Mucosa of descending colon (tissue), 3 donors: ENCODE measurements at places on chromosomes 16 and 17.

DNA sequence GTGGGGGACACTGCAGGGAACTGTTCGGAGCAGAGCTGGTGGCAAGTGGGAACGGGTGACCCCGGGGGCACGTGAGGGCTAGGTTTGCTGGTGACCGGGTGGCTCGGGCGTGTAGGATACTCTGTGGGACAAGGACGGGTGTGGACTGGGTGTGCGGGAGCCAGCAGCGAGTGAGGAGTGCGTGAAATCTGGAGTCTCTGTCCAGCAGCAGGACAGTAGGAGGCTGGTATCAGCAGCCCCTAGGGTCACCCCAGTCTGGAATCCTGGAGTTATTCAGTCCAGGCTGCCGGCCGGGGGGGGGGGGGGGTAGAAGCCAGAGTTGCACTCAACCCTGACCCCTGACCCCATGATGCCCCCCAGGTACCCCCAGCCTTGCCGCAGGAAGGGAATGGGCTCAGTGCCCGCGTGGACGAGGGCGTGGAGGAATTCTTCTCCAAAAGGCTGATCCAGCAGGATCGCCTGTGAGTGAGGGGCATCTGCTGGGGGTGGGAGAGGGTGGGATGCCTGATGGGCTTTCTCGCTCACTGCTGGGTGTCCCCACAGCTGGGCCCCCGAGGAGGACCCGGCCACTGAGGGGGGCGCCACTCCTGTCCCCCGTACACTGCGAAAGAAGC is 6.2 kb downstream of the ACD start:
- no peak for DNase-seq

GRCh38 chr16:1154887-1155331 is 2.0 kb downstream of the CACNA1H start:
- no peak for DNase-seq

DNA sequence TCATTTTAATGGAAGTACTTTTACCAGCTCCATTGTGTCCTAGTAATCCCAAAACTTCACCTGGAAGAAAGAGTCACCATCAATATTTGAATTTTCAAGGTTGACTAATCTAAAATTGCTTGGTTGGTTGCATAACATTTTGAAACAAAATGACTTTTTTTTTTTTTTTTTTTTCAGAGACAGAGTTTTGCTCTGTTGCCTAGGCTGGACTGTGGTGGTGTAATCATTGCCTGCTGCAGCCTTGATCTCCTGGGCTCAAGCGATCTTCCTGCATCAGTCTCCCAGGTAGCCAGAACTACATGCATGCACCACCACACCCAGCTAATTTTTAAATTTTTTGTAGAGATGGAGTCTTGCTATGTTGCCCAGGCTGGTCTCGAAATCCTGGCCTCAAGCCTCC is 12.6 kb upstream of the ABCA6 start:
- DNase-seq, result no peak

DNA sequence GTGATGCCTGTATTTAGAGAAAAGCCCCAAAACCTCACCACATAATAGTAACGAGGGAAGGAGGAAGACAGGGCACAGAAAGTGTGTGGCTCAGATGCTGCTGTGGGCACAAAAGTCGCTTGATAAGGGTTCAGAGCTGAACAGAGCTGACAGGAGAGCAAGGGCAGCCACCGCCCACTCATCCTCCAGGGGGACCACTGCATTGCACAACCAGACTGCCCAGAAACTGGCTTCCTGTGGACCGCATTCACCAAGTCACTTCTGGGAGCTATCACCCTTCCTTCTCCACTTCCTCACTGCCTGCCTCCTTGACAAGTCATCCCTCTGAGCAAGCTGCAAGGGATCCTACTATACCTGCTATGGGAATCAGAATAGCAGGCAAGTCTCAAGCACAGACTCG is 512.4 kb upstream of the CDH11 start:
- no peak for DNase-seq

GRCh38 chr17:74778960-74779359 is 2.8 kb upstream of the NAT9 start:
- no peak for DNase-seq

GRCh38 chr16:87705771-87706277 is 60.0 kb downstream of the KLHDC4 start:
- no peak for DNase-seq

DNA sequence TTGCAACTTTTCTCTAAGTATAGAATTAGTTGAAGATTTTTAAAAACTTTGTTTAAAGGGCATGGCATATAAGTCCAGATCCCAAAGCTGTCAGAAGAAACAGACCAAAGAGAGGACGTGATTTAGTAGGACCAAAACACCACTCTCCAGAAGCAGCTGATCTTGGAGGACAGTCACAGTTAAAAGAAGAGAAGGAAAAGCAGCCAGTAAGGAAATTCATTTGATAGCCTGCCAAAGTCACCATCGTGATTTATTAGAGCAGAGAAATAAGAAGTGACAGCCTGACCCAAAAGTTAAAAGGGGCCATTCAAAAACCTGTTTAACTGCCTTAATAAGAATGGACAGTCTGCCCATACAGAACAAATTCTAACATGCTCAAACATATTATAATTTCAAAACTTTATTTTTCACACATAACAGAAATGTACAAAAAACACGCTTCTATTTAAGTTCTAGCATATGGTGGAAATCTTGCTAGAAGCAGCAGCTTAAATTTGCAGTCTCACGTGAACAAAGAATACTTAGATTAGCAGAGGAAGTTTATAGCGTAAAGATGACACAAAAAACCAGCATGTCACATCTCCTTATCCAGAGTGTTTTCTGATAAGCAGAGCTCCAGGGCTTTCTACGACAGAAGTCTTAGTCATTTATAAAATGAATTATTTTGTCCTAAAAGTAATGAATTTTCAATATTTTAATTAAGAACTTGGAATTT is 37.2 kb downstream of the TXNDC11 start:
- DNase-seq, result no peak

DNA sequence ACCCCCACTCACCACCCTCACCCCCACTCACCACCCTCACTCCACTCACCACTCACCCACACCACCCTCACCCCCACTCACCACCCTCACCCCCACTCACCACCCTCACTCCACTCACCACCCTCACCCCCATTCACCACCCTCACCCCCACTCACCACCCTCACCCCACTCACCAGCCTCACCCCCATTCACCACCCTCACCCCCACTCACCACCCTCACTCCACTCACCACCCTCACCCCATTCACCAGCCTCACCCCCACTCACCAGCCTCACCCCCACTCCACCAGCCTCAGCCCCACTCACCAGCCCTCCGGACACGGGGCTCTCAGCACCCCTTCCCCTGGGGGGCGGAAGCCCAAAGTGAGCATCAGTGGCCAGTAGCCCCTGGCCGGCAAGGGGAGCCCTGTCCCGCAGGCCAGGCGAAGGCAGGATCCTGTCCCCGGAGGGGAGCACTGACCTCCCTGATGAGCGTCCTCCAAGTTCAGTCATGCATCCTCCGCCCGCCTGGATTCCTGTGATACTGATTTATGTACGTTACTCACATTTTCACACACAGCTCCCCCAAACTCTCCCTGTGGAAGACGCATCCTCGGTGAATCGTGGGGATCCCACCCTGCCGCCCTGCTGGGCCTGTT is 18.0 kb upstream of the C1QTNF8 start:
- DNase-seq, result no peak

DNA sequence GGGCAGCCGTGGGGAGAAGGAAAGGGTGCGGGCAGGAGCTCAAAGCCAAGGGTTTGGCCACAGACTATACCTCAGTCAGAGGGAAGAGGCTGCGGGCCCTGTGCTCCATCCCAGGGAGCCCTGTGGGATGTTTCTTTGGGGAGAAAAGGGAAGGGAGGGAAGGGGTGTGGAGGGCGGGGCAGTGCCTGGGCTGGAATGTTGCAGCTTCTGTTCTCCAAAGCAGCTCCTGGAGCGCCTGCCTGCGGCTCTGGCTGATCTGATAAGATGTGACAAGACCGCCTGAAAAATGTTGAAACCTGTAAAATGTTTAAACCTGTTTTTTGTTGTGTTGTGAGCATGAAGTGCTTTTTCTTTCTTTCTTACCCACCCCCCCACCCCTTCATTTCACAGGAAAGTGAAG is 32.8 kb downstream of the WNT3 start:
- DNase-seq, result no peak

- DNase-seq, result no peak
Measured at GRCh38 chr17:66025551-66025950, 166.4 kb downstream of the CEP112 start.
